ENCODE measurements at places on chromosomes 7 and 10.
A peak's percentile ranks its signal among the peaks of the same experiment; 100 is the strongest.

GRCh38 chr7:43072530-43072929, 39.9 kb upstream of the HECW1 start:
- no peaks in the 10 kb centered on the region for H3K4me1 ChIP-seq
- H3K4me3 ChIP-seq, result no peak overlapping the region
- DNase-seq, result no peak
- H3K27ac ChIP-seq, result no peak overlapping the region
- H3K27me3 ChIP-seq, result peaks cover 5% of the 10 kb centered on the region

- no peak overlapping the region for H3K27ac ChIP-seq
- DNase-seq, result no peak
- no peaks in the 10 kb centered on the region for H3K36me3 ChIP-seq
Measured at GRCh38 chr7:137097111-137097510, 228.7 kb downstream of the CHRM2 start.

GRCh38 chr7:18361756-18362155, 133.8 kb upstream of the HDAC9 start:
- no peaks in the 10 kb centered on the region for H3K4me1 ChIP-seq
- no peaks in the 10 kb centered on the region for H3K27me3 ChIP-seq
- no peak overlapping the region for H3K27ac ChIP-seq
- no peak for DNase-seq

DNA sequence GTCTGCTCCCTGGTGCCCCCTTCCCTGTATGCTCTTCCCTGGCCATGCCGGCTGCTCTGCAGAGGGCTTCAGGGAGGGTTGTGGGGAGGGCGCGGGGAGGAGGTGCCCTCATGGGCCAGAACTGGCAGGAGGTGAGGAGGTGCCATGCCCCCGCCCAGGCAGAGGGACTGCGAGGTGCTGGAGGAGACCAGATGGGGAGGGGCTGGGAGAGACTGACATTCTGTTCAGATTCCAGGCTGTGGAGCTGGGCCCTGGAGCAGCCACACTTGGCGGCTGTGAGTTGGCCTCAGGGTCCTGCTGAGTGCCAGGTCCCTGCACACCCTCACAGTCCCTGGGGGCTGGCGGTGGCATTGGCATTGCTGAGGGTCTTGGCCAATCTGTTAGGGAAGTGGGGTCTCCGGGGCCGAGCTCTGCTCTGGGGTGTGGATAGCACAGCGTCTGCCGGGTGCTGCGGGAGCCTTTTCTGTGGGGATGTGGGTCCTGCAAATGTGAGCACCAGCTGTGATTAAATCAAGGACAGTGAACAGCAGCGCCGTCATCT, 25.4 kb downstream of the INPP5A start:
- H3K4me1 ChIP-seq, result peaks cover 43% of the 10 kb centered on the region
- H3K27ac ChIP-seq, result no peak overlapping the region
- H3K27me3 ChIP-seq, result no peaks in the 10 kb centered on the region
- H3K4me3 ChIP-seq, result no peak overlapping the region
- no peak for DNase-seq

DNA sequence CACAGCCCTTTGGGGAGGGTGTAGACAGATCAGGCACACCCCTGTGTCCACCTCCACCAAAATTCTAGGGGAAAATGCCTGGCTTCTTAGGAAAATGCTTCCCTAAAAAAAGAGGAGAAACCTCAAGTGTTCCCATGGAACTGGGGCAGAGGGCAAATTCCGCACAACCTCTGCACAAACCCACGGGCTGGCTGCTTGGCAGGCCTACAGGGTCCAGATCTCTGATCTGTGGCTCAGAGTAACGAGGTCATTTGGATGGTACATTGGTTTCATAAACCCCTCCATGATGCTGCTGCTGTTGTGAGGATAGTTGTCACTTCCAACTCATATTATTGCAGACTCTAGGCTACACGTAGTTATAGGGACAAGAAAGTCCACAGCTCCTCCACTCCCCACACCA, 16.0 kb downstream of the LGI1 start:
- DNase-seq, result no peak
- no peak overlapping the region for H3K27ac ChIP-seq
- H3K4me3 ChIP-seq, result no peak overlapping the region
- peaks cover 13% of the 10 kb centered on the region for H3K27me3 ChIP-seq
- H3K4me1 ChIP-seq, result no peaks in the 10 kb centered on the region

- H3K4me3 ChIP-seq, result no peak overlapping the region
- peaks cover 44% of the 10 kb centered on the region for H3K36me3 ChIP-seq
- H3K27me3 ChIP-seq, result no peaks in the 10 kb centered on the region
- no peaks in the 10 kb centered on the region for H3K4me1 ChIP-seq
- no peak overlapping the region for H3K27ac ChIP-seq
Measured at GRCh38 chr10:37957841-37958240, 18.6 kb downstream of the ZNF25 start.

- peak; percentile 67 for DNase-seq
- H3K4me3 ChIP-seq, result peak overlapping the region; percentile 70
- H3K27me3 ChIP-seq, result no peaks in the 10 kb centered on the region
- H3K4me1 ChIP-seq, result peaks cover 20% of the 10 kb centered on the region
- H3K27ac ChIP-seq, result peak overlapping the region; percentile 83
Measured at GRCh38 chr10:60731134-60731885, 47.0 kb upstream of the CDK1 start.

DNA sequence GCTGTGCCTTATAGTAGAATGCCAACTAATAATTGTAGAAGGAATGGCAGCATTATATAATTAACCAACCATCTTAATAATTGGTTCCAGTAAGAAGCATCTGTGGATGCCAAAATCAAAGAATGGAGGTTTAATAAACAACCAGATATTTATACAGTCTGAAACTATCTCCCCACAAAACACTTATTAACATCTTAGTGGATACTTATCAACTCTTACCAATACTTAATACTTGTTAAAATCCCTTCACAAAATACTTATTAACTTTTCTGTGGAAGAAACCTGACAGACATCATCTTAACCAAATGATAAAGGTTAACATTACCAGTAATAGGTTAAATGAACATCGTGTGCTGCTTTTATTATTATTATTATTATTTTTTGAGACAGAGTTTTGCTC, 29.1 kb upstream of the FAM107B start:
- H3K4me3 ChIP-seq, result no peak overlapping the region
- H3K27ac ChIP-seq, result no peak overlapping the region
- H3K36me3 ChIP-seq, result no peaks in the 10 kb centered on the region
- no peak for DNase-seq
- H3K27me3 ChIP-seq, result no peaks in the 10 kb centered on the region
- H3K4me1 ChIP-seq, result no peaks in the 10 kb centered on the region

DNA sequence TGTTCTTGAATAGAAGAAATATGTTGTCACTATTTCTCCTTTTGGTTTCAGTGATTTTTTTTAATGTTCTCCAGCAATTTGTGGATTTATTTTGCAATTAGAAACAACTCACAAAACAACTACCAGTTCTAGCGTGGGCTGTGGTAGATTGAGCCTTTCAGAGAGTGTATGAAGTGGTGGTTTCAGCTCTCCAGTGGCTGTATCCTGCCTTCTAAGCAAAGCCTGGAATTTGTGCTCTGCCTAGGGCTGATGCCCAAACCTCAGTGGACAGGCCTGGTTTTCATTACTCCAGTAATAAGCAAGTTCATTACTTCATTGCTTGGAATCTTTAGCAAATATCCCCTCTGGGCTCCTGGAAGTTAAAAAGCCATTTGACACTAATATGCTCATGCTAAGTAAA, 35.9 kb downstream of the APBB1IP start:
- H3K27ac ChIP-seq, result peak overlapping the region; percentile 72
- peaks cover 88% of the 10 kb centered on the region for H3K4me1 ChIP-seq
- no peak overlapping the region for H3K4me3 ChIP-seq
- DNase-seq, result peak; percentile 30

DNA sequence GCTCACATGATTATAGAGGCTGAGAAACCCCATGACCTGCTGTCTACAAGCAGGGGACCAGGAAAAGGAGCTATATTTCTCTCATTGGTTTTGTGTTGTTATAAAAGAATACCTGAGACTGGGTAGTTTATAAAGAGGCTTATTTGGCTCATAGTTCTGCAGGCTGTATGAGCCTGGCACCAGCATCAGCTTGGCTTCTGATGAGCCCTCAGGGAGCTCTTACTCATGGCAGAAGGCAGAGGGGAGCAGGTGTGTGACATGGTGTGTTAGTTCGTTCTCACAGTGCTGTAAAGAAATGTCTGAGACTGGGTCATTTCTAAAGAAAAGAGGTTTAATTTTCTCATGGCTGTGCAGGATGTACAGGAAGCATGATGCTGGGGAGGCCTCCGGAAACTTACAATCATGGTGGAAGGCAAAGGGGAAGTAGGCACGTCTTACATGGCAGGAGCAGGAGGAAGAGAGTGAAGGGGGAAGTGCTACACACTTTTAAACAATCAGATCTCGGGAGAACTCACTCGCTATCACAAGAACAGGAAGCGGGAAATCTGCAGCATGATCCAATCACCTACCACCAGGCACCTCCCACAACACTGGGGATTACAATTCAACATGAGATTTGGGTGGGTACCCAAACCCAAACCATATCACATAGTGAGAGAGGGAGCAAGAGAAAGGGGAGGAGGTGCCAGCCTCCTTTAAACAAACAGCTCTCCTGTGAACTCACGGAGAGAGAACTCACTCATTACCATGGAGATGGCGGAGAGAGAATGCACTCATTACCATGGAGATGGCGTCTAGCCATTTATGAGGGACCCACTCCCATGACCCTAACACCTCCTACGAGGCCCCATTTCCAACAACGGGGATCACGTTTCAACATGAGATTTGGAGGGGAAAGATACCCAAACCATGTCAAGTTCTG, 133.4 kb downstream of the JCAD start:
- no peak overlapping the region for H3K27ac ChIP-seq
- no peak overlapping the region for H3K4me3 ChIP-seq
- DNase-seq, result no peak
- peaks cover 2% of the 10 kb centered on the region for H3K27me3 ChIP-seq
- H3K4me1 ChIP-seq, result no peaks in the 10 kb centered on the region

DNA sequence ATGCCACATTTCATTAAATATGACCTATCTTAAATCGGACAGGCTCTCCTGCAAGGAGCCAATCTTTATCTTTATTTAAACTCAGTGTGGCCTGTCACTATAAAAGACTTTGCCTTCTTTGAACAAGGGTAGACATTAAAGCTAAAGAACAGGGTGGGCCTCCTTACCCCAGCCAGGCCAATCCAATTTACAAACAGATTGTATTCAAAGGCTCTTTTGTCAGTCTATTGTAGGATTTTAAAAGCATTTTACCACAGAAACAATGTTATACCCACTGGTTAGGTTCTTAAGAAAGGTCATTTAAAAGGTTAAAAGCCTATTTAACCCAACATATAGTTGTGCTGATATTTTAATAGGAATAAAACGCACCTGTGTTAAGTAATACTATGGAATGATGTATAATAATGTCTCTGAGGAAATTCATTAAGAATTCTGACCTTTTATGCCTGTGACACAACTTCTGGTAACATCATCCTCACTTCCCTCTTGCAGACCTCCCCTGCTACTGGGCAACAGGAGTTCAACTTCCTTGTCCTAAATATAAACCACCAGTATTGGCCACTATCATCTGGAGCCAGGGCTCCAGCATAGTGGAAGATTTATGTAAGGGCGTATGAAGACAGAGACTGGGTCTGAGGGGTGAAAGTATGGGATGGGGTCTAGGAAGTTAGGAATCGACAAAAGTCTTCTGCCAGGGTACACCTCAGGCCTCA, 32.5 kb downstream of the MTERF1 start:
- H3K27me3 ChIP-seq, result no peaks in the 10 kb centered on the region
- H3K36me3 ChIP-seq, result no peaks in the 10 kb centered on the region
- H3K4me1 ChIP-seq, result no peaks in the 10 kb centered on the region
- no peak for DNase-seq
- no peak overlapping the region for H3K27ac ChIP-seq

DNA sequence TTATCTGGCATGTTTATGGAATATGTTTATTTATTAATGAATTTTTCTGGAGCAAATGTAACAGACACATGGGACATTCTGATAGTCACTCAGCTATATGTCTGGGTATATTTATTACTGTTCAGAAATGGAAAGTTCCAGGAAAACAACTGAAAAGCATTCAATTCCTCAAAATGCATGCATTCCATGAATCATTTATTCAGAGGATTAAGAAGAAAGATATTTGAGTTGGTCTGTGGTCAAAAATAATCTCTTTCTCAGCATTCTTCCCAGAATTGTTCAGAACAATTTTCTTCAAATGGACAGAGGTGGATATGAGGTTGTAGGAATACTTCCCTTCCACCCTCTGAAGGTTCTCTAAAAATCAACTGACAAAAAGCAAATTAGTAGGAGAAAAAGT, 97.6 kb upstream of the ITGB1 start:
- H3K4me3 ChIP-seq, result no peak overlapping the region
- H3K27ac ChIP-seq, result no peak overlapping the region
- no peaks in the 10 kb centered on the region for H3K27me3 ChIP-seq
- H3K4me1 ChIP-seq, result peaks cover 3% of the 10 kb centered on the region

Data from CD4-positive, alpha-beta T cell (primary cell).